Esophagus mucosa (tissue), 1 donor: ENCODE measurements at places on chromosomes 1 and 21. TPM values are rescaled to one million over a fixed set of nuclear protein-coding genes. Genes with fewer than 3 reads are reported as not detected.
A peak's percentile ranks its signal among the peaks of the same experiment; 100 is the strongest.

The CYP4Z1 gene
- 0.72 TPM for total RNA-seq

- ATAC-seq, result no peak
These were observed 7.1 kb upstream of the ZNF496 start for GRCh38 chr1:247338723-247339275.

The TCP10L gene
- not detected for total RNA-seq

DNA sequence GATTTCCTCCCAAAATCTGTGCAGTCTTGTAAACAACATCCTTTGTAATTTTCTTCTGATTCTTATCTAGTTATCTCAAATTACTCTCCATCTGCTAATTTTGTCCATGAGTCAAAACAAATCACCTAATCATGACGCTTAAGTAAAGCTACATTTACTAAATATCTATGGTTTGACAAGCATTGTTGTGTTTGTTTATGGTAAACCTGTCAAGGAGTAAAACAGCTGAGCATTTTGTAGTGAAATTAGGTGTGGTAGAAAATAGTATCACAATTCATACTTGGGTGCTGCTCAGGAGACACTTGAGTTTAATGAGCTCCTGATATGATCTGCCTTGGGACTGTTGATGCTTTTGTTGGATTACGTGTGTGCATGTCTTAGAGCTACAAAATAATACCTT lies 11.6 kb downstream of the TIPRL start:
- no peak for ATAC-seq

- peak; percentile 36 for ATAC-seq
These were observed 41.0 kb upstream of the HAO2 start for GRCh38 chr1:119327450-119328155.

DNA sequence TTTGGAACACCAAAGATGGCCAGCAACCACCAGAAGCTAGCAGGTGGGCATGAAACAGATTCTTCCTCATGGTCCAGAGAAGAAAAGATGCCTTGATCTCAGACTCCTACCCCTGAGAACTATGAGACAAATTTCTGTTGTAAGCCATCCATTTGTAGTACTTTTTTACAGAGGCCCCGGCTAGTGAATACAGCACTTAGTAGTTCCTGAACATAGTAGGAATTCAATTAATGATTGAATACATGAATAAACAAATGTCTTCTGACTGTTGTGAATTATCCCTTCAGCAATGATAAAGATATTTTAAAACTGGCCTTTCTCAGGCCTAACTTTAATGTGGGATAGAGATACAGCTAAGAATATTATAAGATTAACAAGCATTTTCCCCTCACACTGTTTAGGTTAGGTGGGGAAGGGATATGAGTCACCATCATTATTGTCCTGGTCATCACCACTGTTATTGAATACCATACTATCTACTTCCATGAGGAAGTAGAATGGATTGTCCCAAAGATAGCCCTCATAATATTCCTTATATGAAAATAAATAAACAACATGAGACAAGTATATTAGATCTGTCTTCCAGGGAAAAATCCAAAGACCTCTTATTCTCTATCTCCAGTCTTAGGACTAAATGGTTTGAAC lies 51.4 kb downstream of the ADCY10 start:
- no peak for ATAC-seq

DNA sequence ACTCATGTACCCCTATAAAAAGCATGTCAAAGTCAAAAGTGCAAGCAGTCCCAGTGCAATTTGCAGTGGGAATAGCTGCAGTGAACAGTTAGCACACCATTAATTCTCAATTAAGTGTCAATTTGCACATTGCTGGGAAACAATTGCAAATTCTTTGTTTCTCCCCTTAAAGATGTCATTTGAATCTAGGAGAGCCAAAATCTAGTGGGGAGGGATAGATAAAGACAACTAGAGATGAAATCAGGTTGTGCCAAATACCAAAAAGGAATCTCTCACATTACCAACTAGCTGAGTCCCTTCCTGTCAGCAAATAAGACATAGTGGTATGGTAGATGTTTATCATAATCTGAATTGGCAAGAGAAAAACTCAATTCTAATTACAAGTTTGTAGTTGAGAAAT lies 330.7 kb downstream of the NUF2 start:
- no peak for ATAC-seq

DNA sequence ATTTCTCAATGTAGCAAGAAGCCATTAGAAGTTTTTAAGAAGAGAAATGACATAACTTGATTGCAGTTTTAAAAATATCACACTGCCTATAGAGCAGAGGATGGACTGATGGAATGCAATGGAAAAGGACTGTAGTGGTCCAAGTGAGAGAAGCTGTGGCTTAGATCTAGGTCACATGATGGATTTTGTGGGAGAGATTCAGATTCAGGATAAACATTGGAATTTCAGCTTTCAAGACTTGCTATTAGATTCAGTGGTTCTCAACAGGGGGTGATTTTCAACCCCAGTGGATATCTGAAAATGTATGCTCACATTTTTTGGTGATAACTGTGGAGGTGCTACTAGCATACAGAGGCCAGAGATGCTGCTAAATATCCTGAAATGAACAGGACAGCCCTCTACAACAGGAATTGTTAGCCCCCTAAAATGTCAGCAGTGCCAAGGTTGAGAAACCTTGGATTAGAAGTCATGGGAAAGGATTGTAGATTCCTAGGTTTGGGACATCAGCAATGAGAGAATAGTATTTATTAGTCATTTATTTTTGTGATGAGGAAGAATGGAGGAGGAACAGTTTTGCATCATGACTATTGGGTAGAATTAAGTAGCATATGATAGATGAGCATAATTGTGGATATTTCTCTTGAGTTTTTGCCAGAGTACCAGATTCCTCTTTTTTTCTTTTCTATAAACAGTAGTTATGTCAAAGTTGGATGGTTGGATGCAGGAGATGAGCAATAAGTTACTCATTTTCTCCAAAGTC lies 30.1 kb upstream of the KCNK2 start:
- no peak for ATAC-seq

DNA sequence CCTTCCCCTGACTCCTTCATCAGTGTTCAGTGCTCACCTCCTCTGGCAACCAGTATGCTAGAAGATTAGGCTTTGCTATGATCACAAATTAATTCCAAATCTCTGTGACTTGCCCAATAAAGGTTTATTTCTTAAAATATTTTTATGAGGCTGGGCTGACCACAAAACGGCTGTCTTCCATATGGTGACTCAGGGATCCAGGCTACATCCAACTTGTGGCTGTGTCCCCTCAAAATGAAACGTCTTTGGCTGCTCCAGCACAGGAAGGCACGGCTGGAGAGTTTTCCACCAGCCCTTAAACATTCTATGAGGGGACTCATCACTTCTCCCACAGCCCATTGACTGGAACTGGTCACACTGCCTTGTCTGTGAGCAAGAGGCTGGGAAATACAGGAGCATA lies 131.5 kb downstream of the HUNK start:
- no peak for ATAC-seq

- ATAC-seq, result no peak
These were observed 3.9 kb upstream of the ZSCAN20 start for GRCh38 chr1:33468531-33468930.

The ZFP69B gene
- 1.6 TPM for total RNA-seq

DNA sequence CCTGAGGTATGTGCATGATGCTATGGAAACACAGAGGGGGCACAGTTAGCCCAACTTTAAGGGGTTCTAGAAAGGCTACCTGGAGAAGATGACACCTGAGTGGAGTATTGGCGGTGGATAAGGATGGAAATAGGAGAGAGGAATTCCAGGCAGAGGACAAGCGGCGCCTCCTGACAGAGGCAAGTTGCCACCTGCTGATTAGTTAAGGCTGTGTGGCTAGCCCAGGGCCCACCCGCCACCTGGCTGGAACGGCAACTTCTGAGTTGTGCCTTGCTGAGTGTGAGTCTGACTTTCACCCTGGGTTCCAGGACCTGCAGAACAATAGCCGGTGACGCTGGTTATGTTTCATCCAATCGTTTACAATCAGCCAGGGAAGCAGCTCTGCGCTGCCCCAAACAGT lies 126.9 kb upstream of the LMO4 start:
- ATAC-seq, result no peak

DNA sequence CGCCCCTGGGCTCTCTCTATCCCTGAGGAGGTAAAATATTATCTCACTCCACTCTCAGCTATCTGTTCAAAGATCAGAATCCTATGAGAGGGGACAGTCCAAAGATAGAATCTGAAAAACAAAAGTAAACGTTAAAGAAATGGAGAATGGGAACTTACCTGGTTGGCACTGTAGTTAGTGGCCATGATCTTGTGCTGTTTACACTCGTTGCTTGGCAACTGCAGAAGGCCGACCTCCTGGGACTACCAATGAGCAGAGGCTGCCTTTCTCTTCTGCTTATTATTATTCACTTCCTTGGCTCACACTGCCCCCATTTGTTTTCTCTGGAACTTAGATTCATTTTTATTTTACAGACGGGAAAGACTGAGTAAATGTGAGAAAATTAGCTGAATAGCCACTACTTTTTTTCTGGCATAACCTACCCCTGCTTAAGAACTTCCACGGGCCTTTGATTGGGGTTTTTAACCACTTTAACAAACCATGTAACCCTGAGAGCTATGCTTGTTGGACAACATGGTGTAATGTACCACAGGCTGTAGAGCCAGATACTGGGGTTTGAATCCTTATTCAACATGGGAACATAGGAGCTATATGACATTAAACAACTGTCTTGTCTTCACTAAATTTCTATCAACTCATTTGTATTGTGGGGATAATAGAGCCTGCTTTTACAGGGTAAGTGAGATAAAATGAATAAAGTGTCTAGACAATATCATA lies at the start of gene CFAP126:
Gene CFAP126, minus strand, starts transcription at position 193 of the 717 bp plus-strand sequence. Its CDS starts 8 bp downstream, at position 185.
- peak; percentile 90 for ATAC-seq

DNA sequence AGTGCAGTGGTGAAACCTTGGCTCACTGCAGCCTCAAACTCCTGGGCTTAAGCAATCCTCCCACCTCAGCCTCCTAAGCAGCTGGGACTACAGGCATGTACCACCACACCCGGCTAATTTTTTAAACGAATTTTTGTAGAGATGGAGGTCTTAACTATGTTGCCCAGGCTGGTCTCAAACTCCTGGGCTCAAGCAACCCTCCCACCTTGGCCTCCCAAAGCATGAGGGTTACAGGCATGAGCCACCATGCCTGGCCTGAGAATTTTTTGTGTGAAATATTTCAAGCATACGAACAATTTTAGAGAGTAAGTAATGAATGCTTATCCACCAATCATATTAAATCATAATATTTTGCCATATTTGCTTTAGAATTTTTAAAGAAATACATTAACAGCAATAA lies 51.6 kb downstream of the MROH9 start:
- ATAC-seq, result no peak

DNA sequence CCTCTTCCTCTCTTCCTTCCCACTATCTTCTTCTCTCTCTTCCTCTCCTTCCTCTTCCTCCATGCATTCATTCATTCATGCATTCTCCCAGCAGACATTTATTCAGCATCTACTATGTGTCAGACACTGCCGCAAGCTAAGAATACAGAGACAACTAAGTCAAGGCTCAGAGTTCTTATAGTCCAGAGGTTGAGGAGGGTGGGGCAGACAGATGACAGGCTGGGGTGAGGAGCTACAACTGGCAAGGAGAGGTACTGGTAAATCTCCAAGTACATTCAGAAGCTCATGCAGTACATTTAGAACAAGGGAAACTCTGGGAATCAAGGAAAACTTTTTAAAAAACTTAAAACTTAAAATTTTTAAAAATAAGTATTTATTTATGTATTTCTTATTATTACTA lies 56.4 kb upstream of the FMOD start:
- ATAC-seq, result no peak

The FCRL1 gene
- 1.2 TPM for total RNA-seq

The NBPF3 gene
- total RNA-seq, result 6.7 TPM

- ATAC-seq, result no peak
These were observed 59.5 kb upstream of the LRRC53 start for GRCh38 chr1:74571891-74572290.

DNA sequence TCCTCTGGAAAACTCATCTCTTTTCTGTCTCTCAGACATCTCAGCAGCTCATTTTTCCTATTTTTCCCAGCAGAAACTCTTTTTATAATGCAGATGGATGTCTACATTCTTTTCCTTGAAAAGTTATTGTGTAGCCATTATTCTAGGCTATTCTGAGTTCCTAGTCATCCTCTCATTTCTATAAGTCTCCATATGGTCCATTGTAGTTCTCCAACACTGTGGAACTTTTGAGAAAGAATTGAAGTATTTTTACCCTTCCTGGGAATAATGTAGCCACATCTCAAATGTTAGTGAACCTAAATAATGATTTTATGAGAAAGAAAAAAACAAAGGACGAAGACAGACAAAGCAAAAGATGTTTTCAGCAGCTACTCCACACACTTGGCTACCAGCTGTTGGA lies 26.4 kb upstream of the GPR25 start:
- no peak for ATAC-seq

GRCh38 chr1:65075123-65075976 lies 72.7 kb upstream of the AK4 start:
- ATAC-seq, result peak; percentile 57

The LCE2B gene
- not detected for total RNA-seq

The GPR3 gene
- total RNA-seq, result 0.52 TPM

- ATAC-seq, result no peak
These were observed 17.4 kb upstream of the BCAR3 start for GRCh38 chr1:93699049-93699384.
